ENCODE measurements at places on chromosomes 5 and 9. TPM values are rescaled to one million over a fixed set of nuclear protein-coding genes. Genes with fewer than 3 reads are reported as not detected.

DNA sequence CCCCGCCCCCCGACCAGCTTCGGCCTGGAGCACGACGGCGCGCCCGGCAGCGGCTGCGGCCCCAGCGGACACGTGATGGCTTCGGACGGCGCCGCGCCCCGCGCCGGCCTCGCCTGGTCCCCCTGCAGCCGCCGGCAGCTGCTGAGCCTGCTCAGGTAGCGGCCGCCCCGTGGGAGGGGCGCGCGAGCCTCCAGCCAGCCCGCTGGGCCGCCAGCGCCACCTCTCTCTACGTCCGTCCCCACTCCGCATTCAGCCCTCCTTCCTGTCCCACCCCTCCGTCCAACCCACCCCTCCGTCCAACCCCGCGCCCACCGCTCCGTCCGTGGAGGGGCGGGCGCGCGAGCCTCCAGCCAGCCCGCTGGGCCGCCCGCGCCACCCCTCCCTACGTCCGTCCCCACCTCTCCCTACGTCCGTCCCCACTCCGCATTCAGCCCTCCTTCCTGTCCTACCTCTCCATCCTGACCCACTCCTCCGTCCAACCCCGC, 6.5 kb downstream of the ADAMTS13 start:
- no peak for DNase-seq

DNA sequence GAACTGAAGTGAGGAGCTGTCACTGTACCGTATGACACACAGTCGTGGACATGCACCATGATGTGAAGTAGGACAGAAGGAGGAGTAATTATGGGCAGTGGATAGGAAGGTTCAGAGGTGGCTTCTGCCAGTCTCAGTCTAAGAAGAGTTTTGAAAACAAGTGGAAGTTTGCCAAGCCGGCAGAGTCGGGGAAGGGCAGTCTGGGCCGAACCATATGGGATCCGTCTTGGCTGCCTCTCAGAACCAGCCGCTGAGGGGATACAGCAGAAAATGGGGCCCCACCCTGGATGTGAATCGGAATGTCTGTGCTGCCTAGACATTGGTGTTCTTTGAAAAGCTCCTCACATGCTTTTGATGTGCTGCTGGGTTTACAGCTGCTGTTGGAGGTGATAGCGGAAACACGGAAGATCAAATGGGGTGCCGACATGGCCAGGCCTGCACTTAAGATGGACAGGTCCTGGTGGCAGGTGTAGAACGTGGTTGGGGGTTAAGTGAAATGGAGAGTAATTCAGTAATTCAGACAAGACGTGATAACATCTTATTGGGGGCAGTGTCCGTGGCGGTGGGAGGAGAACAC, 11.2 kb downstream of the SNX18 start:
- DNase-seq, result no peak

- no peak for DNase-seq
Measured at GRCh38 chr5:60436518-60436917, 263.4 kb downstream of the DEPDC1B start.

DNA sequence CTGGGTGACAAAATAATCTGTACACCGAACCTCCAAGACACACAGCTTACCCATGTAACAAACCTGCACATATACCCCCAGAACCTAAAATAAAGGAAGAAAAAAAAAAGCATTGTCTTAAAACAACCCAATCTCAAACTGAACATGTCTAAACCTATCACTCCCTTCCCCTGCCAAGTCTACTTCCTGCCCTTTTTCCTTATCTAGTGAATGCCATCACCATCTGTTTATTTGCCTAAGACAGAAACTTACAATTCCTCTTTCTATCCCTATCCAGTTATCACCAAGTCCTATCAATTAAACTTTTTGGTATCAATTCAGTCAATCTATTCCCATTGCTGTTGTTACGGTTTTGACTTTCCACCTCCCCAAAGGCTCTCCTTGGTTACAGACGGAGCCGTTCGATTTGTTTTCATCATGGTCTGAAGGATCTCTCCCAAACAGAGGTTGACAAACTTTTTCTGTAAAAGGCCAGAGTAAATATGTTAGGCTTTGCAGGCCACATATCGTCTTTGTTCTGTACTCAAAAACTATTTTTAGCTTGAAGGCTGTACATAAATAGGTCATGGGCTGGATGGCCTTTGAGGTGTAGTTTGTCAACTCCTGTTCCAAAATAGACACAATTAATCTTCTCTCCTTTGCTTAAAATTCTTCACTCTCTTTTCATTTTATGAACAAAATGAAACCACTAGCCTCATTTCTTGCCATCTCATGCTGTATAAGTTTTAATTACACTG, 12.1 kb downstream of the NOL8 start:
- no peak for DNase-seq

DNA sequence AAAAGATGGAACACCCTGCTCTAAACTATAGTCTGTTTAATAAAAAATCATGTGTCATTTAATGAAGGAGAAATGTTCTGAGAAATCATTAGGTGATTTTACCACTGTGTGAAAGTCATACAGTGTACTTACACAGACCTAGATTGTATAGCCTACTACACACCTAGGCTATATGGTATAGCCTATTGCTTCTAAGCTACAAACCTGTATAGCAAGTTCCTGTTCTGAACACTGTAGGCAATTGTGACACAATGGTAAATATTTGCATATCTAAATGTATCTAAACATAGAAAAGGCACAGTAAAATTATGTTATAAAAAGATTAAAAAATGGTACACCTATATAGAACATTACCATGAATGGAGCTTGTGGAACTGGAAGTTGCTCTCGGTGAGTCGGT, 40.6 kb downstream of the EFNA5 start:
- DNase-seq, result no peak

GRCh38 chr9:18366184-18366583, 107.8 kb upstream of the ADAMTSL1 start:
- no peak for DNase-seq

- no peak for DNase-seq
Measured at GRCh38 chr9:93068956-93069355, 10.5 kb downstream of the SUSD3 start.

DNA sequence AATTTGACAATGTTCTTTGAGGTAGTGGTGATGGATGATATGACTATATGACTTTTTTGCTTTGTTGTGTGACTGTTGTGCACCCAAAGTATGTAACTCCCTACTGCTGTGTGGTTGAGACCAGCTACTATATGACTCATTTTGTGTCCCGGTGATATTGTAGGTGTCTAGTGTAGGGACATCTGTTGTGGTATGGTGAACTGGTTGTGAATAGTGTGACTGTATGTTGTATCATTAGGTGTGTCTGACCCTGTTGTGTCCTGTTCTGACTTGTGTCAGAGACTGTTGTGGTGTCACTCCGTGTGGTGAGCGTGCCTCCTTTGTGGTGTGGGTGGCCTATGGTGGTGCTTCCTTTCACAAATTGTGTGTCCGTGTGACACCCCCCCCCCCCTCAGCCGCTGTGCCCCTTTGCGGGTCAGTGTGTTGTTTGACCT, 11.2 kb upstream of the CXXC5 start:
- DNase-seq, result no peak

The AKNA gene
- total RNA-seq, result 15.6 TPM

The ZDHHC11 gene
- total RNA-seq, result 2.7 TPM

The GGTA1 gene
- 34.1 TPM for total RNA-seq
